AG04449 (cell line): ENCODE measurements at places on chromosomes 3 and 15.
A peak's percentile ranks its signal among the peaks of the same experiment; 100 is the strongest.

- DNase-seq, result no peak
Measured at GRCh38 chr3:10337323-10338163, 16.6 kb upstream of the SEC13 start.

DNA sequence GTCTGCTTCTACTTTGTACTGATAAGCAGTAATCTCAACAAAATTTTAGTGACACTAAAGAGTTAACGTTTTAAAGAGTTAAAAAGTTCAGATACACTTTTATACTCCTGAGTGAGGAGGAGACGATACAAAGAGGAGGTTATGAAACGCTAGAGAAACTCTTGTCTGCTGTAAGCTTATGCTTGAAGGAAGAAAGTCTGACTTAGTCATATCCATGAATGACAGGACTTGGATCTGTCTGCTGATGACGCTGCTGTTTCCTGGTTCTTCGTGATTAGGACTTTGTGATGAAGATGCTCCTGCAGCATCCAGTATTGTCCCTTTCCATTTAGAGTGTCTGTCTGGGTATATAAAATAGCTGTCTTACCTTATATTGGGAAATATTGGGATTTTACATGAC, 15.8 kb downstream of the TCF12 start:
- DNase-seq, result no peak

DNA sequence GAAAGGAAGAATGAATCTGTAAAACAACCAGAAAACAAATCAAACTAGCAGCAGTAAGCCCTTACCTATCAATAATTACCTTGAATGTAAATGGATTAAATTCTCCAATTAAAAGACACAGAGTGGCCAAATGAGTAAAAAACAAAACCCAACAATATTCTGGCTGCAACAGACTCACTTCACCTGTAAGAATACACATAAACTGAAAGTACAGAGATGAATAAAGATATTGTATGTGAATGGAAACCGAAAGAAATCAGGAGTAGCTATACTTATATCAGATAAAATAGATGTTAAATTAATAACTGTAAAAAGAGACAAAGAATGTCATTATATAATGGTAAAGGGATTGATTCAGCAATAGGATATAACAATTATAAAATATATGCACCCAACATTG, 514.5 kb upstream of the DPPA4 start:
- no peak for DNase-seq

DNA sequence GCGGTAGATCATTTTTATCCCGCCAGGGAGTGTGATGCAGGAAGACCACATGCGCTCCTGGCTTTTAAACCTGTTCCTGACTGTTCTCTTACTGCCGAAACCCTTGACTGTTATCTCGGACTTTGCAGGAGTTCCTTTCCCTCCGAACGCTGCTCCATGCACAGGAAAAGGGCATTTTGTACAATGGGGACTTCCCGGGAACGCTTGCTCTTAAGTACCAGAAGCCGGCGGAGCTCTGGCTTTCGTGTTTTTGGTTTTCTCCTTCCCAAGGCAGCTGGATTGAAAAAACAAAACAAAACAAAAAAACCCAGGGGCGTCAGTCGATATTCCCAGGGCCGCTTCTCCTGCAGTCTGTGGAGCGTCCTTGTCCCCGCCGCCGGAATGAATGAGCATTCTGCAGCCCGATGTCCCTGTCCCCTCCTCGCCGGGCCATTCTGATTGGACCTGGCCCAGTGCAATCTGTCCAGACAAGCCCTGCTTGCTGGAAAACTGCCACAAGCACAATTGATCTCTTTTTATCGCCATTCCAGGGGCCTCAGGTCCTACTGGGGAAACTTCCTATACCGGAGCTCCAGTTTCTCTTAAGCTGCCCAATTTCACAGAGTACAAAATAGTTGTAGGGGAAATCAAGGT, 44.8 kb downstream of the SLC6A1 start:
- no peak for DNase-seq

DNA sequence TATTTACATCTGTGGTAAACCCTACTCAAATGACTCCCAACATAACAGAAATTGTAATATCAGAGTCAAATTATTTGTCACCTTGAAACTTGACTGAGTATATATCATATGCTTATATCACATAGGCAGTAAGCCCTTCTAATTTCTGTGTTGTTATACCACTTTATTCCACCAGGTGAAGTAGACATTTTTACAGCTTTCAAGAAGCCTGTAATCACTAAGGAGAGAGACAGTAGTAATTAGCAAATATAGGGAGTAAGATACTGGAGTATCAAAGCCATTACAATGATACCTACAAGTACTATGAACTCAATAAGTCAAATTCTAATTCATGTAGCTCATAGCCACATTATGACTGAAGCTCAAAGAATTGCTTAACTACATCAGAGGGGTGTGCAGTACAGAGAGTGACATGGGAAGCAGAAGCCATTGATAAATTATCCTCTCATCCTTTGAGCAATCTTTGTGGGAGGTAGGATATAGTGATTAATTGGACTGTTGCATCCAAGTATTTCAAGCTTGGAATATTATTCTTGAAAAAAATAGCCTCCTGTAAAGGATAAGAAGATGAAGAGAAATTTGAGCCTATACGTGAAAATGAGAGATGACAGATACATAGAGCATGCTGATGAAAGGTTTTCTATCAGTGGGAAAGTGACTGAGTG, 1005.9 kb downstream of the ZPLD1 start:
- no peak for DNase-seq

DNA sequence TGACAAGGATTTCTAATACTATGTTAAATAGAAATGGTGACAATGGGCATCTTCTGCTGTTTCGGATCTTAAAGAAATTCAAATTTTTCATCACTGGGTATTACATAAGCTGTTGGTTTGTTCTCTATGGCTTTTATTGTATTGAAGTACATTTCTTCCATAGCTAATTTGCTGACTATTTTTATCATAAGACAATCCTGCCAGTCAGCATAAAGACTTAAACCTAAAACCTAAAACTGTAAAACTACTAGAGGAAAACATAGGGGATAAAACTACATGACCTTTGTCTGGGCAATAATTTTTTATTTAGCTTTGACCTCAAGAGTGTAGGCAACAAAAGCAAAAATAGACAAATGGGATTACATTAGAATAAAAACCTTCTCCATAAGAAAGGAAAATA, 1017.4 kb downstream of the SI start:
- no peak for DNase-seq

GRCh38 chr3:12395349-12396012, 88.8 kb upstream of the TSEN2 start:
- DNase-seq, result no peak

DNA sequence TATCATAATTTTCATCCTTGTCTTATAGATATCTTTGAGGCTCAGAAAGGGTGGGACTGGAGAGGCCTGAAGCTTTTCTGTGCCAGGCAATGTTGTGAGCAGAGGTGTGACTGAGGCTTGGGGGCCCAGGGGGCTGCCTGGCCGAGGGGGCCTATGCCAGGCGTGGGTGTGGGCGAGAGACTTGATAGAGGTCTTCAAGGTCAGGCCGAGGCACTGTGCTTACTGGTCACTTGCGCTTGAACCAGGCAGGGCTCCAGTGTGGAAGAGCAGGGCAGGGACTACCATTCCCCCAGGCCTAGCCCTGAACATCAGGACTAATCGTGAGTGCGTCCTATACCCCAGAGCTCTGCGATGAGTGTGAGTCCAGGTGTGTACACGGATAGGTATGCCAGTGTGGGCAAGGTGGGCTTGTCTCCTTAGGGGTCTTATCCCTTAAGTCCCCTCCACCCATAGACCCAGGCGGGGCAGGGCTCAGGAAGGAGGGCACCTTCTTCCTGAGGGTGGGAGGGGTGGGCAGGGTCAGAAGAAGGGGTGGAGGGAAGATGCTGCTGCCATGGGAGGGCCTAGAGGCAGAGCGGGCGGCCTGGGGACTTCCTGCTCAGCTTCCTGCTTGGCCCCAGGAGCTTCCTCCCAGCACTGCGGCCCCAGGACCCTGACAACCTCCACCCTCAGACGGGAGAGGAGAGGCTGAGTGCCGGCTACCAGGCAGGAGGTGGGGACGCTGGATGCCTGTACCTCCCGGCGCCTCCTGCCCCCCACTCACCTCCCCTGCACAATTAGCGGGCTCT, 84.7 kb downstream of the LINGO1 start:
- no peak for DNase-seq

GRCh38 chr15:61036136-61036535, 193.0 kb downstream of the RORA start:
- no peak for DNase-seq

DNA sequence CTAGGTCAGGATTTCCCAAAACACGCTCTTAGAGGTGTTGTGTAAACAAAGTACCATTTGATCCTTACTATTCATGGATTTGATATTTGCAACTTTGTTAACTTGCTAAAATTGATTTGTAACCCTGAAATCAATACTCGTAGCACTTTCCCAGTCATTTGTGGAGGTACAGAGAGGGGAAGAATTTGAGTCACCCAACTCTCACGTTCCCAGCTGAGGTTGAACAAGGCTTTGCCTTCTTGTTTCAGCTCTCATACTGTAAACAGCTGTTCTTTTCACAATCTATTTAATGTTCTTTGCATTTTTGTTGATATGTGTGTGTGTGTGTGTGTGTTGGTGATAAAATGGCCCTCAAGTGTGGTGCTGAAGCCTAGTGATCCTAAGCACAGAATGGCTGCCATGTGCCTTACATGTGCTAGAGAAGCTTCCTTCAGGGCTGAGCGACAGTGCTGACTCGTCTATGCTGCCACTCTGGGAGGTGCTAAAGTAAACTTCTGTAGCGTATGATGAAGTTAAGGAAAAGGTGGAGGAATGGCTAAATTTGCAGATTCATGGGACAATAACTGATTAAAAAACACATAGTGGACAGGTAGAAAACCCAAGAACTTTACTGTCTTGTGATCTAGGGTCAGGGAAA, 173.2 kb downstream of the APBA2 start:
- no peak for DNase-seq

DNA sequence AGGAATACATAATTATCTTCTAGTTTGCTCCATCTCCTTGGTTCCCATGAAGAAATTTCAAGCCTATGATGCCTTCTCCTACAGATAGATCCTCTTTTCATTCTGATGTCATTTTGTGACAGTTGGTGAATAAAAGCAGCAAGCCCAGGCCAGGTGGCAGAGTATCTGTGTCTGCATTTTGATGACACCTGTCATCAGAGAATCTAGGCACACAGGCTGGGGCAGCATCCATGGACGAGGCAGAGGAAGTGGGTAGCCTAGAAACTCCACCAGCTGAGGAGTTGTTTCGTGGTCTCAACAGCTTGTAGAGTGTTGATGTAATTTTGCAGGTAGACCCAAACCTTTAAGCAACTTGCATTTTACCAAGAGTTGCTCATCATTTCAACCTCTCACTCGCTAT, 269.8 kb downstream of the FEZF2 start:
- DNase-seq, result no peak

DNA sequence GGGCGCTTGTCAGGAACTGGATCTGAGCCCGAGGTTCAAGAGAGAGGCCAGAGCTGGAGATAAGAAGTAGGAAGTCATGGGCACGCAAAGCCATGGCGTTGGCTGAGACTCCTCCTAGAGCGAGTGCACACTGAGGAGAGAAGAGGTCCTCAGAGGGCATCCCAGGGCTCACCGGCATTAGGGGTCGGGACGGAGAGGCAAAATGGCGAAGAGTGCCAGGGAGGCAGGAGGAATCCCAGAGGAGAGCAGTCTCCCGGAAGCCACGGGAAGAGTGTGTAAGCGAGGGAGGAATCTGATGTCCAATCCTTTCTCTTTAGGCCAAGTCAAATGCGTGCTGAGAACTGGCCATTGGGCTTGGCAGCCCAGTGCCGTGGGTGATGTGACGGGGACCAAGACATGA, 24.0 kb downstream of the EFCC1 start:
- no peak for DNase-seq

- DNase-seq, result peak; percentile 81
Measured at GRCh38 chr3:129596194-129597086, 10.0 kb downstream of the PLXND1 start.

GRCh38 chr3:123700791-123701722, 116.2 kb upstream of the HACD2 start:
- no peak for DNase-seq

GRCh38 chr3:191253089-191253799, 54.2 kb downstream of the OSTN start:
- DNase-seq, result no peak

DNA sequence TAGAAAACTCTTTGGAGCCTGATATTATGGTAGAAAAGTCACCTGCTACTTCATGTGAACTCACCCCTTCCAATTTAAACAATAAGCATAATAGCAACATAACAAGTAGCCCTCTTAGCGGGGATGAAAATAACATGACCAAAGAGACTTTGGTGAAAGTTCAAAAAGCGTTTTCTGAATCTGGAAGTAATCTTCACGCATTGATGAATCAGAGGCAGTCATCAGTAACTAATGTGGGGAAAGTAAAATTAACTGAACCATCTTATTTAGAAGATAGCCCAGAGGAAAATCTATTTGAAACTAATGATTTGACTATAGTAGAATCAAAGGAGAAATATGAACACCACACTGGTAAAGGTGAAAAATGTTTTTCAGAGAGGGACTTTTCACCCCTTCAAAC, 5.1 kb upstream of the SCG5 start:
- DNase-seq, result no peak

- DNase-seq, result no peak
Measured at GRCh38 chr3:173886-174285, 22.7 kb upstream of the CHL1 start.

DNA sequence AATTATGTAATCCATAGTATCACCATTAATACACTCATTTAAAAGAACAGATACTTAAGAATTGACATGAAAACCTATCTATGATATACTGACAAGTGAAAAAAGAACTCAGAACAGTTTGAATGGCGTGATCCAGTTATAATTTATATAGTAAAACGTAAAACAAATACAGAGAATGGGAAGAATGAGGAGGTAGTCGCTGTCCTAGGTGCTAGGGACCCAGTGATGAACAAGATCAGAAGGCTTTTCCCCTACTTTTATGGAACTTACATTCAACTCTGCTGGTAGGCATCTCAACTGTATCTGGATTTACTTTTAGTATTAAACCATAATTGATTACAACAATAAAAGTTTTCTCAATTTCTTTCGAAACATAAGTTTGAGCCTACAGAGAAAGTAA, 31.8 kb downstream of the GSK3B start:
- DNase-seq, result no peak

DNA sequence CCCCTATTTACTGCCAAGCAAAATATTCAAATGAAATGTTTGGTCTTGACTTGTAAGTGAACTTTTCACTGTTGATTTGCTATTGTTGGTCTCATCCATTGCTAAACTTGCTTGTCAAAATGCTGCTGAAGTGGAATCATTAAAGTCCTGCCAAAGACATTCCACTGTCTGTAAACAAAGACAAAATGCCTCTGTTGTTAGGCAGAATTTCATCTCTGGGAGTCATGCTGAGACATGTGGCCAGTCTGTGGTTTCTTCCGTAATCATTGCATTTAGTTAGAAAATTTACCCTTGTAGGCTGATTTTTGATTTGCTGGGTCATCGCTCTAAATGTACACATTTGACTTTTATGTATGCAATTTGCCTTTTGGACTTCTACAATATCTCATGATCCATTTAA, 577.7 kb downstream of the MECOM start:
- peak; percentile 88 for DNase-seq

DNA sequence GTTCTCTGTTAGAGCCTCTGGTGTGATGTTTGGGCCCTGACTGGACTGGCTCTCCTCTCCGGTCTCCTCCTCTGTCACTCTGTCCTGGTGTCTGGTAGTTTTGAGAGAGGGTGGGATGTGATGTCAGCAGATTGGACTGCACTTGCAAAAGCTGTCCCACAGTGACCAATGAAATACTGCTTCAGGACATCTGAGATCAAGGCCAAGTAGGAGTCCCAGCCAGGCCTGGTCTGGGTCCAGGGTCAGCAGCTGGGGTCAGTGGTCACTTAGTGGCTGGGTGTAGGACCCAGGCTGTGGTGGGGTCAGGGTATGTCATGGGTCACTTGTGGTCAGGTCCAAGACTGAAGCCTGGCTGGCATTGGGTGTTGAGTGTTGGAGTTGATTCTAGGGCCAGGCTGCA, 20.9 kb downstream of the ALDH1L1 start:
- no peak for DNase-seq

- no peak for DNase-seq
Measured at GRCh38 chr15:68589783-68590710, 11.3 kb downstream of the CORO2B start.
